ENCODE measurements at places on chromosomes 2 and 18. TPM values are rescaled to one million over a fixed set of nuclear protein-coding genes. Genes with fewer than 3 reads are reported as not detected.

DNA sequence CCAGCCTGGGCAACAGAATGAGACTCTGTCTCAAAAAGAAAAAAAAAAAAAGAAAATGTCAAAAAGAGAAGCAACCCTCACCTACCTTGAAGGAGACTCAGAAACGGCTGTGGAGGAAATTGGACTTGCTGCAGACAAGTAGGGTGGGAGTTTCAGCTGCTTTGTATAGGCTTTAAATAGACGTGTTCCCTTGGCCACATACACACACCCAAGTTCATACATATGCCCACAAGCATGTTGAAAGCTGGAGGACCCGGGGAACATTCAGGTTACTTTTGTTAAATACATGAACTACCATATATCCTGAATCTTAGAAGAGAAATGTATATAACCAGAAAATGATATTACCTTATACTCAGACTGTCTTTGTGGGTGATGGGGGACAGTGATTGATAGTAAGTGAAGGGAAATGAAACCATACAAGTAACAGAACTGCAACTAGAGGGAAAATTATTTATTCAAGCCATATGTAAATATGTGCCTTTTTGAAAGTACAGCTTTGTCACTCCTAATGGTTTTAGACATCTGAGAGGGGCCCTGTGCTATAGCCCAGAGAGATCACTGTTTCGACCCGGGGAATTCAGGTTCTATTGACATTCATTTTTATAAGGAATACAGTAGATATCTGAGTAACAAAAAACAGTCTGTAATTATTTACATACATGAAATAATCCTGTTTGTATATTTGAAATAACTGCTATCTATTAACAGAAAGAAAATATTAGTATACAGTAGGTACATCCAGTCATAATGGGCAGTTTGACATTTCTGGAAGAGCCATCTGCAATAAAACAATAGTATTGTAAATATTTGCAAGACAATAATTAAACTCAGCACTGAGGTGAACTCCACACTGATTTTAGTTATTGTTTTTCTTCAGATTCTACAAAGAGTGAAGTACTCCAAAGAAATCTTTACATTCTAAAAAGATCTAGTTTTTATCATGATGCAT lies 48.0 kb upstream of the TGIF1 start:
- no peak for DNase-seq

SCYGR4 gene
- total RNA-seq, result not detected

- DNase-seq, result no peak
Observed at GRCh38 chr2:69770747-69771146, 28.8 kb downstream of the ANXA4 start.

TCF23 gene
- not detected for total RNA-seq

DNA sequence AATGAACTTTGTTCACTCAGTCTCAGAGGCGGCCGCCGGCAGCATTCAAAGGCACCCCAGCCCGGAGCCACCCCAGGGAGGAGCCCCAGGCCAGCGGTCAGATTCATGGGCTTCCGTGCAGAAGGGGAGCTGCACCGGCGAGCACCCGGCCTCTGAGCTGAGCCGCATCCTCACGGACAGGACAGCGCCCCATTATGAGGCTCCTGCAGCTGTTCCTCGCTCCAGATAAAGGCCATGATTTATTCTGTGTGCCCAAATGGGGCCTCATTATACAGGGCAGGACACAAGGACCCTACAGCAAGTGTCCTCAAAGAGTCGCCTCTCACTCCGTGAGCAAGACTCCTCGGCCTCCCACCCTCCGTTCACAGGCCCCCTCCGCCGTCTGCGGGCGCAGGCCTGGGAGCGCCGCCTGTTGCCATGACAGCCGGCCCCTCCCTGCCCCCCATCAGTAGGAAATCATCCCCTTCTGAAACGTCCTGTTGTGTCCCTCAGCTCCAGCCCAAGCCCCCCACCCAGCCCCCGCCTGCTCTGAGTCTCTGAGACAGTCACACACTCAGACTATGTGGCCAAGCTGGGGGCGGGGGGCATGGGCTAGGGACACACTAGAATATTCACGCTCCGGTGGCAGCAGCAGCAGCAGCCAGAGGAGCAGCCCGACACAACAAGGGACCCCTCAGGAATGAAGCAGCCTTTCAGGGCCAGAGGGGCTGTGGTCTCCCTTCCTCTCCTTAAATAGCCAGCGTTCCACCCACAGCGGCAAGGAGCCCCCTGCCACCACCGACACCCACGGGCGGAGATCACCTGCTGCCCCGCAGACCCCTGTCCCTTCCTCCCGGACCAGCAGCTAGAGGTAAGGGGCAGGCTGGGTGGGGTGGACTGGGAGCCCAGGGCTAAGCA lies at the start of gene GPR17:
Gene GPR17, plus strand, starts transcription at position 759 of the 897 bp plus-strand sequence. CDS start 4,583 bp downstream, outside the sequence.
- no peak for DNase-seq

CABYR gene
- 7.8 TPM for total RNA-seq

- no peak for DNase-seq
Observed at GRCh38 chr2:205017381-205017780, 472.1 kb downstream of the PARD3B start.

Measured in type B pancreatic cell (in vitro differentiated cells).